Dorsolateral prefrontal cortex (tissue), 122 donors: ENCODE measurements at places on chromosomes 6 and 20. TPM values are rescaled to one million over a fixed set of nuclear protein-coding genes. Genes with fewer than 3 reads are reported as not detected.
A peak's percentile ranks its signal among the peaks of the same experiment; 100 is the strongest.

Gene DOK5
- total RNA-seq, result 16.0 TPM

Gene FNDC11
- total RNA-seq, result 0.88 TPM

Gene FAM217A
- total RNA-seq, result not detected

Gene STMND1
- not detected for total RNA-seq

Gene FAM209B
- not detected for total RNA-seq

Gene KIF13A
- 48.7 TPM for total RNA-seq

Gene CFAP61
- total RNA-seq, result 11.1 TPM

Gene C6orf52
- total RNA-seq, result not detected

Gene CPNE1
- 150 TPM for total RNA-seq

Gene MAFB
- 22.8 TPM for total RNA-seq

Gene HLA-F
- 22.1 TPM for total RNA-seq

DNA sequence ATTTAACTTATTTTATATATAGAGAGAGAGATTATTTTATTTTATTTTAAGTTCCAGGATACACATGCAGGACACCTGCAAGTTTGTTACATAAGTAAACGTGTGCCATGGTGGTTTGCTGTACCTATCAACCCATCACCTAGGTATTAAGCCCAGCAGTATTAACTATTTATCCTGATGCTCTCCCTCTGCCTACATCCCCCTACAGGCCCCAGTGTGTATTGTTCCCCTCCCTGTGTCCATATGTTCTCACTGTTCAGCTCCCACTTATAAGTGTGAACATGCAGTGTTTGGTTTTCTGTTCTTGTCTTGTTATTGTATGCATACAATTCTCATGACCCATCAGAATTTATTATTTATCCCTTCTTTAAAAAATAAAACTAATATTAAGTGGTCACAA, 34.6 kb downstream of the FKBP1C start:
- no peak for DNase-seq

DNA sequence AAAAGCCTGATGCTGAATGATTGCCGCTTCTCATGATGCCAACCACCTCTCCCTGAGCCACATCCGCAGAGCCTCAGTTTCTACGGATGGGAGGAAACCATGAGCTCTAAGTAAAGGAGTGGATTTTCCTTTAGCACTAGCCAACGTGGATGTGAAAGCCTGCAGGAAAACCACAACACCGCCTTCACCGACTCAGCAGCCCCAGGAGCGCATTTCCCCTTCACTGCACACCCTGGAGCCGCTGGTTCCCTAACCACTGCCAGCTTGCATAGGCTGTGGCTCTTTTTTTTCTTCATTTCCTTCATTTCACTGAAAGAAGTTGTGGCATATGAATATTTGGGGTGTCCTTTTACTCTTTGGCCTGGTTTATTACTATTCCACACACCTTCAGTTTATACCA, 50.5 kb upstream of the SSTR4 start:
- no peak for DNase-seq

- no peak for DNase-seq
Measured at GRCh38 chr6:155782320-155782731, 326.7 kb upstream of the NOX3 start.

DNA sequence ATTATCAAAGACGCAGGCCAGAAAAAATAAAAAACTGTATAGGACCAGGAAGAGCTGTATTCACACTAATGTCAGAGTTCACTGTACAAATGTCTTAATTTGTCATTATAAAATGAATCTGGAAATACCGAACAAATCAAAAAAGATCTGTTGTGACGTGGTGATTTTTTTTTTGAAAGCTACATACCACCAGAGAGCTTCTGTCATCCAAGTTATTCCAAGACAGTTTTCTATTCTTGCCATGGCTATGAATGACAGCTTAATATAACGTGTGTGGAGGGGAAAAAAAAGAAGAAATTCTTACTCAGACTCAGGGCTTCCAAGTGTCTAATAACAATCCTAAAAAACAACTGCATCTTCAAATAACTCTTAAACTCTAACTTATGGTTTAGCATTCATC, 328.8 kb upstream of the BTBD3 start:
- no peak for DNase-seq

DNA sequence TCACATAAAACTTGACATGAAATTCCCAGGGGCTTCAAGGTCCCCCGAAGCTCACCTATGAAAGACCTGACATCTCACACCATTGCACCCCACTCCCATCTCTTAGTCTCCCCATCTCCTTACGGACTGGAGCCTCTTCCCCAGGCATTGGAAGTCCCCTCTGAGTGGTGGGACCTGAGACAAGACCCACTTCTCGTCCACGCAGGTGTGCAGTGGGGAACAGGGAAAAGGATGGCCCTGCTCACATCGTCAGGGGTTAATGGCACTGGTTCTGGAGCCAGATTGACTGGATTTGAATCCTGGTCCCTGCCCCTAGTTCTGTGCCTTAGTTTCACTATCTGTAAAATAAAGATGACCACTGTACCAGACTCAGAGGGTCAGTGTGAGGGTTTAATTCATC, 15.5 kb downstream of the ADGRF1 start:
- no peak for DNase-seq

DNA sequence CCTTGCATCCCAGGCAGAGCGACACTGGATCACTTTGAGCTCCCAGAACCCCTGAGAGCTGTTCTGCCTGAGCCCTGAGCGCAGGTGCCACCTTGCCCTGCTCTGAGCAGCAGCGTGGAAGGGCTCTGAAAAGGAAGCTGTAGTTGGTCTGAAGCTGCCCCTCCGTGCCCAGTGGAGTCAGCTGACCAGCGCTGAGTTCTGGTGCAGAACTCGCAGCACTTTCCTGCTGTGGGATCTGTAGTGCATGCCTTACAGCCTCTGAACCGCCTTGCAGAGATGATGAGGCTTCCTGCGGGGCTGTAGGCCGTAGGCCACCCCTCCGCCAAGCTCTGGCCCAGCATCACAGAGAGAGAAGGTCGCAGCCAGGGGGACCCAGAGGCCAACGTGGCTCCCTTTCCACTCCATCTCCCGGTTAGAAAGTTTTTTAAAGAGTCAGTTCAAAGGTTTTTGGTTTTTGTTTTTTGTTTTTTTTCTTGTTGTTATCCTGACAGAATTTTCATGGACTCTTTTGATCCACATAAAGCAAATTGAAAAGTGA, 158.3 kb upstream of the CST7 start:
- DNase-seq, result no peak

DNA sequence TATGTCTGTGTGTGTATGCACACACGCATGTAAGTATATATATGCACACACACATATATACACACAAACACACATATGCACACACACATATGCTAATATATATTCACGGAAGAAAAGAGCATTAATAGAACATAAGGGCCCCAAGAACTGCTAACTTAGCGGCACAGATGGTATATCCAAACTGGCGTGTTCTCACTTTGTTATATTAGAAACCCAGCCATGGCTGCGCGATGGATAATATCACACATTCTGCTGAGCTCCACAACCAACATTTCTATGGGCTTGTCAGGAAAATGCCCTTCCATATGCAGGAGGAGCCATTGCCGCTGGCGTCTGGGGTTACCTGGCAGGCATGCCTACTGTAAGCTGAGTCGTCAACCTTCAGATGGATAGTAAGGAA, 122.1 kb downstream of the TTLL2 start:
- DNase-seq, result no peak

DNA sequence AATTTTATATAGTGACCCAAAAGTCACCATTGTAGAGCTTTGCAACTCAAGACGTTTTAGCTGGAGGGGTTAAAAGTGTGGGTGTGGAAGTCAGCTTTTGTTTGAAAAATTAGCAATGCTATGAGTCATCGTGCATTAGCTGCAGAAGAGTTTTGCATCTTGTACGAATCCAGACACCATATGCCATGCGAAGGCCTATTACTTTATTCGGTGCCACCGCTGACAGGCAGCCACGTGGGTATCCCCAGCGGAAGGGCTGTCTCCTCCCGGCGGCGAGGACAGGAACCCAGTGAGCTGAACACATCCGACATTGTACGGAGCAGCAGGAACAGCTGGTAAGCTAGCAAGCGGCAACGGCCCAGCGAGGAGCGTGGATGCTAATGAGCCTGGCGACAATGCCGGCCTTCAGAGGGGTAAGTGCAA, 84.4 kb downstream of the INSM1 start:
- peak; percentile 96 for DNase-seq

- DNase-seq, result no peak
Measured at GRCh38 chr6:134619789-134620188, 301.9 kb upstream of the SGK1 start.

- no peak for DNase-seq
Measured at GRCh38 chr20:49278818-49279676, 1.2 kb upstream of the ZNFX1 start.

DNA sequence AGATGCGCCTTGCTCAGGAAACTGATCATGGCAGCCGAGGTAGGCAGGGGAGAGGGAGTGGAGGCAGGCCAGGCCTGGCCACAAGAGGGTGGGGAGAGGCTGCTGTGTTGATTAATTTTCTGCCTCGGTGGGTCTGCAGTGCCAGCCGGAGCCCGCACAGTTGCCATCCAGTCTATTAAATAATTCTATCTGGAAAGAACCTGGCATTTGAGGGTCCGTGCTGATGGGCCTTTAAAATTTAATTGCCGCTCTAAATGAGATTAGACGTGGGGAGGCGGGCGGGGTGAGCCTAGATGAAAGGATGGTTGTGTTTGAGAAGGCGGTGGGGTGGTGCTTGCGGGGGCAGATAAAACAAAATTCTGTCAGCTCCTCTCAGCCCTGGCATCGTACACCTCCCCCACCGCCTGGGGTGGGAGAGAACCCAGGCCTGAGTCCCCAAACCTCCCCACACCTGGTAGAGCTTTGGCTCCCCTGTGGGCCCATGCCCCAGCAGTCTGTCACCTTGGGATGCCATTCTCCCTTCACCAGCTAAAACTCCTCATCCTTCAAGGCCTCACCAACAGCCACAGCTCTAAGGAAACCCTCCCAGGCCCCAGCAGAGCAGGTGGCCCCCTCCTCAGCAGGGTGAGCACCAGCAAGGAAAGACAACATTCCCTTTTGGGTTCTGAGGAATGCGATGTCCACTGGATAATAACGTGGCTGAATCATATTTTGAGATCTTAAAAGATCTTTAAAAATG, 167.3 kb downstream of the GRM4 start:
- peak; percentile 12 for DNase-seq

DNA sequence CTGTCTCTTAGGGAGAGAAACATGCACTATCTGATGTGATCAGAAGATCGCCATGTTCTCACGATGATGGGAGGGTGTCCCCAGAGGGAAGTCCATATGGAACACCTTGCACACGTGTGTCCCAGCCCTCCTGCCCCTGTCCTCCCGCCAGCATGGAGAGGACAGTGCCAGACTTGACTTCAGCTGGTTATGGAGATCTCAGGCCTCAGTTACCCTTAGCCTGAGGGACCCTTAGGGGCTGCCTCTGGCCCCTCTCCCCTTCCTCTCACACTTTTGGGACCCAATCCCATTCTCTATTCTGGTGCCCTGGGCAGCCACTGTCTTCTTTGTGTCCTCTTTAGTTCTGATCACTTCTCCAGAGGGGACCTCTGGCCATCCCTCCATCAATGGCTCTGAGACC, 1.6 kb downstream of the TREML4 start:
- DNase-seq, result no peak

GRCh38 chr20:25372584-25373336, 17.9 kb downstream of the ABHD12 start:
- DNase-seq, result no peak

GRCh38 chr6:169720207-169720855, 4.0 kb downstream of the PHF10 start:
- DNase-seq, result no peak

GRCh38 chr6:156197513-156197912, 579.7 kb upstream of the ARID1B start:
- no peak for DNase-seq

- DNase-seq, result no peak
Measured at GRCh38 chr20:2688041-2688591, 4.5 kb upstream of the EBF4 start.

- no peak for DNase-seq
Measured at GRCh38 chr6:77626426-77626825, 26.4 kb upstream of the MEI4 start.

- no peak for DNase-seq
Measured at GRCh38 chr20:41632896-41633295, 14.7 kb upstream of the CHD6 start.
